ENCODE measurements at places on chromosomes 2 and 18.

DNA sequence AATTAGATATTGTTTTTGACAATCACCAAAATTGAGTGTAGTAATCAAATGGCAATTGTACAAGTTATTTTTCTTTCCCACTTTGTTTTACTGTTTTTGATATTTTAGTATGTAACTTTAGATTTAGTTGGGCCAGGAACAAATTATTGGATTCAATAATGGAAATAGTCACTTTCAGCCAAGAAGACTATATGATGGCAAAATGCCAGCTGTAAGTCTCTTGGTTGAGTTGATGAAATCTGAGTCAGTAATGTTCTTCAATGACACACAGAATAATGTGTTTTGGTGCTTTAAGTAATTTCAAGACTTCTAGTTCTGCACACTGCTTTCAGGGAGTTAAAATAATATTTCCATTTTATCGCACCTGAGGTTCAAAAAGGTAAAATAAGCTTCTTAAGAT is 2022.0 kb upstream of the CELF4 start:
- DNase-seq: no peak

- DNase-seq: no peak
These were observed 4.3 kb upstream of the EDAR start for GRCh38 chr2:108993095-108993937.

DNA sequence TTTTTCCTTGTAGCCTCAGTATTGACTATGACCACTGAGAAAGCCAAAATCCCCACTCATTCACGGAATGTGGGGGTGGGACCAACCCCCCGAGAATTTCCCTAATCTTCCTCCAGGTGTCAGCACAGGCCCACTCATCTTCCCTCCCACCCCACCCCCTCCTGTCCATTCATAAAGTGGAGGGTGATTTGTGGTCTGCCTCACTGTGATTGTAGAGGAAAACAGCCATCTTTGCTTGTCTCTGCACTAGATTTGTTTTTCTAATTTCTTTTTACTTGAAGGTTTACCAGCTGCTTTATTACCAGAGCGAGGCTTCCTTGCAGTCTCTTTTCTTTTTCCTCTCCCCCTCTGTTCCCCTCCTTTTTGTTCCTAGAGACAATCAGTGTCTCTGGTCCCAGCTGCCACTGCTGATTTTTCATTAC is 171.8 kb downstream of the ICOS start:
- DNase-seq: peak; percentile 9

DNA sequence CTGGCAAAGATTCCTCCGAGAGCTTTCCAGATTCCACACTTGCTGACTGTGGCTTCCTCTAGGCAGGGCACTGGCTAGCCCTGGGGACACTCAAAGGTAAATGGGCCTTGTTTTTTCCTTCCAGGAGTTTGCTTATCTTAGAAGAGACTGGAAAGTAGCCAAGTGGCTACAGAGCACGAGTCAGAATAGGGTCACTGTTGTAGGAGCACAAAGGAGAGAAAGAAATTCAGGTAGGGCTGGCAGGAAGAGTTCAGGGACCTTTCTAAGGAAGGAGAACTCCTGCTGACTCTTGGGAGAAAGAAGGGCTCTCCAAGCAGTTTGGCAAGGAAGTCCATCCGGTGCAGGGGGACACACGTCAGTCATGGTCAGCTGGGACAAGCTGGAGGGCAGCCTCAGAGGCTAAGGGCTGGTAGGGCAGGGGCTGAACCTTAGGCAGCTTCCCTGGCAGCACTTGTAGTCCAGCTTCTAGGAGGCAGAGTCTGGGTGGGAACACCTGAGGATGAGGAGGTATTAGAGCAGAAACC is 39.5 kb downstream of the NIFK start:
- no peak for DNase-seq

- DNase-seq: no peak
These were observed 1.3 kb downstream of the SDC1 start for GRCh38 chr2:20223407-20224163.

GRCh38 chr2:129868151-129868550 is 111.3 kb upstream of the RAB6C start:
- DNase-seq: no peak

- DNase-seq: no peak
These were observed 365.7 kb upstream of the FANCL start for GRCh38 chr2:58606799-58607198.

DNA sequence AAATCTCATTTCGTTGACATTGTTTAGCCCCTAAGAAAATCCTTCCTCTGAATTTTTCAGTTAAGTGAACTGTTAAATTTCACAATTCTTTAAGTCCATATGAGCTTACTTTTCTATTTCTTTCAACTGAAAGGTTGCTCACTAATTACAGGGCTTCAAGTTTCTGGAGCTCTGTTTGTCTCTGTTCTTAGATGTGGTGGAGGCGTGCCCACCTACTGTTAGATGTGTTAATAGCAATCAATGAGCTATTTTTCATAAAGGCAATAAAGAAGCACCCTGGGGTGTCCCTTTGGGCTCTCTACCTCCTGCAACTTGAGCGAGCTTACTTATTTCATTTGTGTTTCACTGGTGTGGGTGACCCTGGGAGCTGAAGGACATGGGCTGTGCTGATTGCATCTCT is 25.0 kb downstream of the CREG2 start:
- no peak for DNase-seq

DNA sequence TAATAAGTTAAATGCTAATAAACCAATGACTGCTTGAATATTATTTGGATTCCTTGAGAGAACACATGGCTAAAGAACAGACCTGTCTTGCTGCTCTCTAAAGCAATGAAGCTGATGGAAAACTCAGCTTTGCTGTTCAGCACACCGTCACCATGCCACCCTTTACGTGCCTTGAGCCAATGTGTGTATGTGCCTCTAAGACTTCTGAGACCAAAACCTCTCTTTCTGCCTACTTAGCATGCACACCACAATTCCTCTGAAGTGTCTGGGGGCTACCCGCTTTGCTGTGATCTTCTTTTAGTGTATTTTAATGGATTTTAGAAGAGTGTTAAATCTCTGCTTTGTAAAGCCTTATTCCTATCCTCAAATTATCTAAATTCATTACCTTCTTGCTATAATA is 345.0 kb downstream of the DPP10 start:
- DNase-seq: no peak

DNA sequence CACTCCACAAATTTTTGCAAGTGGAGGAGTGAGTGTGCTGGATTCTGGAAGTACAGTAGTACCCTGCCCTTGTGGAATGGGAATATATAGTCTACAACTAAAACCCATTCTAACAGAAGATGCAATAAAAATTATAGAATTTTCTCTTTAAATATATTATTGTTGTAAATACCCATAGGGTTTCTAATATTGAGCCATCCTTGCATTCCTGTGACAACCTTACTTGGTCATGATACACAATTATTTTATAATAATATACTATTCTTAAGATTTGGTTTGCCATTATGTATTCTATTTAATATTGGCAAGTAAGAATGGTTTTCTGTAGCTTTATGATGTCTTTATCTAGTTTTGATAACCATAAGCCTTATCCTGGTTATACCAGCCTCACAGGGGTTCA is 52.2 kb downstream of the EML6 start:
- DNase-seq: no peak

DNA sequence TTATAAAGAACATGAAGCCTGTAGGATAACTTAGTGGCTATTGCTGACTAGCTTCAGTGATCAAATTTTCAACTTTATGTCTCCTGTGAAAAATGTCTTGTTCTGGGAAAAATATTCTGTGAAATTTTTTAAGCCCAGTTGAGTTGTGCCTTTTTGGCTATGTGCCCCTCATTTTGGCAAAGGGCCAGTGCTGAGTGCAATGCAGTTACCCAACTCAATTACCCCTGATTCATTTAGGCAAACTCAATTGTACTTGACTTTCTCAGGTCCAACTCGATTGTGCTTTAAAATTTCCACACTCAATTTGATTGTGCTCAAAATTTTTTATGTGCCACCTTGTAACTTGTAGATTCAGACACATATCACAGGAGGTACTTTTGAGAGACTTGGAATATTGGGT is 548.8 kb upstream of the NRP2 start:
- DNase-seq: no peak

- no peak for DNase-seq
These were observed 238.4 kb downstream of the CMPK2 start for GRCh38 chr2:6627316-6627715.

GRCh38 chr2:143581134-143581533 is 451.9 kb downstream of the ARHGAP15 start:
- DNase-seq: no peak

- no peak for DNase-seq
These were observed 371.6 kb upstream of the LRP1B start for GRCh38 chr2:142502402-142502801.

- DNase-seq: no peak
These were observed 4.8 kb upstream of the CDC42EP3 start for GRCh38 chr2:37676274-37676673.

GRCh38 chr18:29060349-29060748 is 883.4 kb upstream of the CDH2 start:
- DNase-seq: no peak

DNA sequence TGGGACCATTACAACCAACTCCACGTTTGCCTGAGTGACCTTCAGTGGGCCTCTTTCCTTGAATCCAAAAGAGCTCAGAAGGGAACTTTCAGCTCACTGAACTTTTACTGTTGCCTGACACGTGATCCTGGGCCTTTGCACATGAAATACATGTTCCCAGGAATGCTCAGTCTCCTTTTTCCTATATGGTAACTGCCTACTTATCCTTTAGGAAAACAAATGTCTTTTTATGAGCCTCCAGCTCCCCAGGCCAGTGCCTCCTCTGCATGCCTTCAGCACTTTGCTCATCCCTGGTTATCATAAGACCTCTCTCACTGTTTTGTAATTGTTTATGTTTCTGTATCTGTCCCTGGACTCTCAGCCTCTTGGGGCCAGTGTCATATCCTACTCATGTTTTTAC is 5.1 kb downstream of the PLA2R1 start:
- DNase-seq: no peak

DNA sequence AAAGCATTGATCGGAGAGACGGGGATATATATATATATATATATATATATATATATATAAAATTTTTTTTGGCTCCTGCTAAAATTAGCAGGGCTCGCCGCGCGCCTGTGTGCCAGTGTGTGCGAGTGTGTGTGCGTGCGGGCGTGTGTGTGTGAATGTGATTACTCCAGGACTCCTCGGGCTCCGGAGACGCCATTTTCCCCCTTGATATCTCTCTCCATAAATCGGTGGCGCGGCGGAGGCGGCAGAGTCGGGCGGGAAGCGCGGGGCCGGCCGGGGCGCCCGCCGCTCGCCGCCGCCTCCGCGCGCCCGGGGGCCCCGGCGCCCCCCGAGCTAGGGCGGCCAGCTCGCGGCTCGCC is 795 bp upstream of the SETBP1 start:
- no peak for DNase-seq

- DNase-seq: no peak
These were observed 1396.2 kb upstream of the PIK3C3 start for GRCh38 chr18:40558706-40559392.

DNA sequence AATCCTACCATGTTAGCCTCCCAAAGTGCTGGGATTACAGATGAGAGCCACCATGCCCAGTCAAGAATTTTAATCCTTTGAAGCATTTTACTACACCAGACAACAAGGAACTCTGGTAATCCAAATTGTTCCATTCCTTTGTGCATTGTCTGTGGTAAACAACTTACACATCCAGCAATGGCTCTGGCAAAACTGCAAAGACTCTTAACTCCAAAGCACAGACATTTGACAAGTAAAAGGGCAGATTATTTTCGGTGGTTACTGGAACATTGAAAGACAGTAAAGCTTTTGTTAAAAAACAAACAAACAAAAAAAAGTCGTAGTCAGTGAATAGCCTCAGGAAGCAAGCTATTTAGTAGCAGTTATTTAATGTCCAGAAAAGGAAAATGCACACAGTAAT is 33.2 kb upstream of the RMND5A start:
- no peak for DNase-seq

GRCh38 chr2:178256382-178257042 is 62.2 kb downstream of the OSBPL6 start:
- DNase-seq: no peak

DNA sequence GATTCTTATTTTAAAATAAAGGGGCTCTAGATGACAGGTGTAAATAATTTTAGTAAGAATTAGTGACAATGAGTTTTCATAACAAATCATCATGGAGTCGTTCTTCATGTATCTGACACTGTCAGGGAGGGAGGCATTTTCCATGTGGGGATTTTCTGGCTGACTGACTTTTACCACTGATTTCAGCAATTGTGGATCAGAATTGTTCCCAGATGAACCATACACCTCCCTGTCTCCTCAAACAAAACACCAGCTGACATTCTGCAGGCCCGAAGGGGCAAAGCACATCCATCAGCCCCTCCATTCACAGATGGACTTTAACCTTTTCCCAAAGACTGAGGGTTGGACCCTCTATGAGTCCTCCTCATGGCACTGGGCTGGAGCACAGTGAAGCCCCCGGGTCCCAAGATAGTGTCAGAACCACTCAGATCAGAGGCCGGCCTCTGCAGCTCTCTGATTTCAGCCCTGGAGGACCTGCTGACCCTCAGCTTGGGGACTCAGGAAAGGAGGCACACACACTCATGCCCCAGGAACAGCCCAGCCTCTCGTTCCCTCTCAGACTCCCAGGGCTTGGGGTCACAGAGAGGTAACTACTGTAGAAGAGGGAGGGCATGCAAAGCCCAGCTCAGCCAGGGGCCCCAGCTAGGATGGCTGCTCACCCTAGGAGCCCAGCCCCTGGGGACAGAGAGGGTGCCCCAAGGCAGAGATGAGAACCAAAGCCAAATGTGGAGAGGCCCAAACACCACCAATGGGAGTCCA is 43.2 kb upstream of the LOXHD1 start:
- DNase-seq: no peak

- no peak for DNase-seq
These were observed 7.7 kb upstream of the SLC35F6 start for GRCh38 chr2:26756337-26756736.

GRCh38 chr2:88865801-88866371 is 174.4 kb downstream of the RPIA start:
- DNase-seq: no peak

- DNase-seq: no peak
These were observed 115.4 kb downstream of the ACTR3 start for GRCh38 chr2:114005110-114005783.

DNA sequence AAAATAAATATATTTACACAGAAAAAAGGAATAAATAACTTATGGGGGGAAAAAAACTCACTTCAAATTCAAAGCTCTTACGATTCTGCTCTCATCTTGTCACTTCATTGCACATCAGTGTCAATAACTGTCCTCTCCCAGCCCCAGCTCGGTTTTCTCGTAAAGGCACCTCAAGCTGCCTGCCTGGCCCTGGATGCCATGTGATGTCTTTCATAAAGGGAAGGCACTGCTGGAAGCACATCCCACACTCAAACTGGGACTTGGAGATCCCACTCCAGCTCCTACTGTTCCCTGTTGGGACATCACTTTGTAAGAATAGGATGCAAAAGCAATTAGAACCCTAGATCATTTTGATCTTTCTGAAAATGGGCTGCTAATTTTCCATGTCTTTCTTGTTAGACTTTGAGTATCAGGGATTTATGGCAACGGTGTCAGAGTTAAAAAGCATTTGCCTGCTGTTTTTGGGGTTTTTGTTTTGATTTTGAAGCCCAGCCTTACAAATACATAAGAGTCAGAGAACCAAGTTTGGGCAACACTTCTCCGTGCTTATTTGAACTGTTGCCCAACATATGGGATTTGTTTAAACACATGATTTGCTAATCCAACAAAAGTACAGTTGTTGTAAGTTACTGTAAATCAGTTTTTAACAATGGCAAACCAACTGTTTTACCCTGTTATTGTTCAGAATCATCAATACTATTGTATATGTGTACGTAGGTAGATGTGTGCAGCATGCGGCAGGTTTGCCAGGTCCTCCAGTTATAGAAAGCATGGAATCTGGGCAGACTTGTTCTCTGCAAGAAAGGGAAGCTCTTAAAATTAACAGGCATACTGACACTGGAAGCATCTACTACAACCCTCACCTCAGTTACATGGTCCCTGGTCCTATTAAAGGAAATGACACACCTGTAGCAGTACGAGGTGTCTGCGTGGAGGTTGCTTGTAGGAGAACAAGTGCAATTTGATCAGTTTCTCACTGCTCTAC is 20.6 kb downstream of the SERTAD2 start:
- no peak for DNase-seq

Data from activated T-cell treated with anti-CD3 and anti-CD28 coated beads for 4 hours (primary cell).